ENCODE measurements at places on chromosomes 1 and 21.

- no peak for DNase-seq
These were observed 1844.7 kb downstream of the NCAM2 start for GRCh38 chr21:22842875-22843274.

DNA sequence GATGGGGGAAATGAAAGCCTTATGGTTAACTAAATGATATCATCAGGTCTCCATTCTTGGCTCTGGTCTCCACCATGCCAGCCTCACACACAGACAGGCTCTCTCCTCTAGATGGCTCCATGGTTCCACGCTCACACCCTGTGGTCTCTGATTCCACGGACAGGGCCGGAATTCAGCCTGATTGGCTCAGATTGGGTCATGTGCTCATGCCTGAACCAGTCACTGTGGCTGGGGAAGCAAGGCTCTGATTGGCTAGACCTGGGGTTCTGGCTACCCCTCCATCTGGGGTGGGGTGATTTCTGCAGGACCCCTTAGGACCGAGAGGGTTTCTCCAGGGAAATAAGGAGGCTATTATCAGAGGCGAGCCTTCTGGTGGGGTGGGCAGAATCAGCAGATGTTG is 277.0 kb downstream of the PTPRU start:
- no peak for DNase-seq

DNA sequence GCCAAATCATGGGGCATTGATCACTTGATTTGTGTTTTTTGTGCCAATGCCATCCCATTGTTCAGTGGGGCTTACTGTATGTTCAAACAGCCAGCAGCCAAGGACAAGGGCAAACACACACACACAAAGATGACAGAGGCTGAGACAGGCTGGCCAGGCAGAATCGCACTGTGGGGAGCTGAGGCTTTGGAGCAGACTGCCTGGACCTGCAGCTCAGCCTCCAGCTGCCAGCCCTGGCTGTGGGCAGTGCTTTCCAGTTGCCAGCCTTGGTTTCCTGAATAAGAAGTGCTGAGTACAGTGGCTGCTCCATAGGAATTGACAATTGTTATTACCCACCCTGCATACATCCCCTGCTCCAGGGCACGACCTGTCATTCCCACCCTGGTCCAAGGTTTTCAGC is 16.9 kb upstream of the PCP4 start:
- DNase-seq, result no peak

GRCh38 chr1:214588963-214589597 is 13.9 kb upstream of the CENPF start:
- DNase-seq, result no peak

DNA sequence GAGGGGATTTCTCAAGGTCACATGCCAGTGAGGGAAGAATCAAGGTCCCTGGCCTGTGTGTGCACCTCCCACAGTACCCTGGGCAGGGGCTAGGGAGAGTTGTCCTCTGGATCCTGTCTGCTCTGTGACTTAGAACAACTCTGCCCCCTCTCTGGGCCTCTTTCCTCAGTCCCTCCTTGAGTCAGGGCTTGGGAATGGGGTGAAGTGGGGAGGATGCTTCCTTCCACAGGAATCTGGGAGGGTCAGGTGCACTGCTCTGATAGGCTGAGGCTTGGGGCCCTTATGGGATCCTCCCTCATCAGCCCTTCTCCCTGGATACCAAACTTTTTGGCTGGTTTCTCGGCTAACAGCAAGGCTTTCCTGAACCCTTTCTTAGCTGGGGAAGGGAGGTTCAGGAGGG is 2.5 kb downstream of the TRNP1 start:
- DNase-seq, result no peak

DNA sequence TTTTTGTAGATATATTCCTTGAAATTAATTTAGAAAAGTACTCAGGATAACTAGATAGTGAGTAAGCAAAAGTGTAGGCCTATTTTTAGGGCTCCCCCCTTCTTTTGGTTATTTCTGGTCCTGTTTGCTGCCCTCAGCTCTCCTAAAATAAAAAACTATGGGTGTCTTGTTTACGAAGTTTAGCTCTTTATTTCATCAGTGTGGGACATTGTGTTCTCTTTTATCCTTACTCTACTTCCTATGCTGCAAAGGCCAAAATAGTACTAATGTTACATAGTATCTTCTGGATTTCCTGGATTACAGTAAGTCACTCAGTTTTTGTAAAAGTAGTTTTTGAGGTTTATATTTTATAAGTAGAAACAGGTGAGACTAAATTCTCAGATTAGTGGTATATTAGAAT is 15.4 kb downstream of the CEP350 start:
- no peak for DNase-seq

GRCh38 chr1:157992031-157992832 is 1.2 kb upstream of the KIRREL1 start:
- DNase-seq, result no peak

- DNase-seq, result no peak
These were observed 119.0 kb downstream of the HIVEP3 start for GRCh38 chr1:41799723-41800122.

DNA sequence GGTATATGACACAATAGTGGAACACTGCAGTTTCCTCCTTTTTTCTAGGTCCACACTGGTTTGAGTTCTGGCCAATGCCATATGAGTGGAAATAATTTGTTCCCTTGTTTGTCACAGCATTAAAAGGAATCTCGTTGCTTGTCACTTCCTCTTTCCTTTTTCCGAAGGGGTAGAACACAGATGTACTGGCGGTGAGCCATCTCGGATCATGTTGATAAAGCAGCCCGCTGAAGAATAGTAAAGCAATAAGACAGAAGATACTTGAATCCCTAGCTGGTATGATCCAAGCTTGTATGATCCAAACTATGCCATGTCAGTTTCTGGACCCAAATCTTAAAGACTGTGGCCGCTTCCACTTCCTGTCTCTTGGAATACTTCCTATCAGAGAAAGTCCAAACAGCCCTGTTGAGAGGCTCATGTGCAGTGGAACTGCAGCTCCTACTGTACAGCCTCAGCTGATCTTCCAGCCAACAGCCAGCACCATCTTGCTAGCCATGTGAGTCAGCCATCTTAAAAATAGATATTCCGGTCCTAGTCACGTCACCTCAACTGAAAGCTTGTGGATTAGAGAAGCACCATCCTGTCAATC is 40.3 kb downstream of the CFHR5 start:
- no peak for DNase-seq

DNA sequence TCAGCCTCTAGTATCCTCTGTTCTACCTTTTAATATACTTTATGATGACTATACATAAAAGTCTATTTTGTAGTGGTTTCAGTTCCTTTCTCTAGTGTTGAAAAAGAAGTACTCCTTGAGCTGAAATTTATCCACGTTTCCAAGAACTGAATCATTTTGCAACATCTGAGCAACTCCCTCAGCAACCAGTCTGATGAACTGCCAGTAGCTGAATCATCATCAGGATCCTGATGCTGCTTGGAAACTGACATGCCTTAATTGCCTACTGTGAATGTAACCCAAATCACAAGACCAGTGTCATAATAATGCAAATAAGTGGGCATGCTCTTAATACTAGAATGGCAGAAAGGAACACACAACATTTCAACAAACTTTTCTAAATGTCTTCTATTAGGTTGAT is 103.3 kb downstream of the CYYR1 start:
- DNase-seq, result no peak

DNA sequence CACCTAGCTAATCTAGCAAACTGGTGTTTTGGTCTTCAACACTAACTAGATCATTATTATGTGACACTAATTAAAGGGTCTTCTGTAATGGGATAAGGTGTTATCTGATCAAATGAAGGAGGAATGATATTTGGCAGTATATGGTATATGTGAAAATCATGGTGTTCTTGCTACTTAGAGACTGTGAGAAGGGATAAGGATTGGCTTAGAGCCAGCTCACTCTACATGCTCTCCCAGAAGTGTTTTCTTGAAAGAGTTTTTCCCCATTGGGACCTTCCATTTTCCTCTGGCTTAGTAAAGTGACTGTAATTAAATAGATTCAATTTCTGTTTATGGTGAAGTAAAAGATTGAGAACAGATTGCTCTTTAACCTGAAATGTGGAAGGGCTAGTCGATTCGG is 71.2 kb upstream of the RGL1 start:
- no peak for DNase-seq

DNA sequence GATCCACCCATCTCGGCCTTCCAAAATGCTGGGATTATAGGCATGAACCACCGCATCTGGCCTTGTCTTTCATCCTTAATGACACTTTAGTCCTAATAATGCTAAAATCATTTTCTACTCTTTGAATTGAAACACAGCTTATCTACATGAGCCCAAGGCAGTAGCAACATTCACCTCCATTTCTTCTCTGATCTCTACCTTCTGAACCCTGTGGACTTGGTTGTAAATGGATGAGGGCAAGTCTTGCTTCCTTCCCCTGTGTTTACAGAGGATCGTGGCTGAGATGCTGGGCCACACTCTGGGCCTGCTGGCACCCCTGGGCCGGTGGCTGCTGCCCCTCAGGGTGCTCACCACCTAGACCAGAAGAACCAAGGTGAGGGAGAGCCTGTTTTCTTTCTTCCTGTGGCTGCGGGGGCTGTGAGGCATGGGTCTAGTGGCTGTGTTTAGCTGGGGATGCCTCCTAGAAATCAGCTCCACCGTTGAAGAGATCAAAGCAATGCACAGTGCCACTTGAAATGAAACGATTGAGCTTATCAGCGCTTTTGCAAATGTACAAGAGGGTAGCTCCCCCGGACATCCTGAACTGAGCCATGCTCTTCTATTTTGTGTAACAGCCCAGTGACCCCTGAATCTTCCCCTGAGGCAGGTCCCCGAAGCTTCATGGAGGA is 32.2 kb upstream of the LGALS8 start:
- DNase-seq, result no peak

- DNase-seq, result no peak
These were observed 25.5 kb downstream of the ENAH start for GRCh38 chr1:225627304-225627947.

GRCh38 chr1:37705399-37705798 is 13.1 kb downstream of the CDCA8 start:
- no peak for DNase-seq

GRCh38 chr1:118773656-118774055 is 214.5 kb downstream of the TBX15 start:
- no peak for DNase-seq

DNA sequence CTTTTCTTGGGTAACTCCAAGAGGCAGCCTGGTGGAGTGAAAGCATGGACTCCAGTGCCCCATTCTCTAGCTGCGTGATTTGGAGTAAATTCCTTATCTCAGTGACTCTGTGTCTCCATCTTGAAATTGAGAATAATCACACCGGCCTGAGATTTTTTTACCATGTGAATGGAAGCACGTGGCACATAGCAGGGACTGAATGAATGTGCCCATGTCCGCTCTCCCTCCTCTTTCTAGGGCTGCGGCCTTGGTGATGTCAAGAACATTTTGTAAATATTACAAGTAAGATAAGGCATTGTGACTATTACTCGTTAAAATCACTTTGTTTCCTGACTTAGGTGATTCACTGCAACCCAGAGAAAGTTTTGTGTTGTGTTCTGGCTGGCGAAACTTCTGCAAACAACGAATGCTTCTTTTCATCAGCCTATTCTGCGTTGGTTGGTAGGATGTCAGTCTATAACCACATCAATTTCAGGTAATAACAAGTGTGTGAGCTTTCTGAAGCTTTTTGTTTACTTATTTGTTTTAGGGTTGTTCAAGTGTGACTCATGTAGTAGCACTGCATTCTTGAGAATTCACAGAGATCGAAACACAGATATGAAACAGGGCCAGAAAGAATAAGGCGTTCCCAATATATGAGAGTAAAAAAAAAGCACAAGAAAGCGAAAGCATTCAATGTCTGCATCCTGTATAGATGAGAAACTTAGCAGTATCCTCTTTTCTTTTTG is 135.7 kb upstream of the SLC45A1 start:
- no peak for DNase-seq

DNA sequence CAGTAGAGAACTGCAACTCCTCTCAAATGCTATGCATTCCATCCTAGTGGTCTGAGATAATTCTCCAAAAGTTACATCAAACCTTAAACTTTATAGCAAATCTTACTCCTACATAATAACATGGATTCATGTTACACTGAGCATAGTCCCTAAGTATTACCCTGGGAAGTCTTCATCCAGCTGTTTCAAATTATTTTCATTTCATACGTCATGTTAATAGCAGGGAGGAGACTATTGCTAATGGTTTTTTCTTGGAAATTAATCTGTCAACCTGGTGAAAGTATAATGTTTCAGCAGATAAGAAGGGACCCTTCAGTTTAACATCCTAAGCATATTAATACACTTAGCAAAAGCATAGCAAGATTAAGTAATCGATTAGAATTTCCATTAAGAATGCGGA is 318.1 kb downstream of the USP25 start:
- no peak for DNase-seq

DNA sequence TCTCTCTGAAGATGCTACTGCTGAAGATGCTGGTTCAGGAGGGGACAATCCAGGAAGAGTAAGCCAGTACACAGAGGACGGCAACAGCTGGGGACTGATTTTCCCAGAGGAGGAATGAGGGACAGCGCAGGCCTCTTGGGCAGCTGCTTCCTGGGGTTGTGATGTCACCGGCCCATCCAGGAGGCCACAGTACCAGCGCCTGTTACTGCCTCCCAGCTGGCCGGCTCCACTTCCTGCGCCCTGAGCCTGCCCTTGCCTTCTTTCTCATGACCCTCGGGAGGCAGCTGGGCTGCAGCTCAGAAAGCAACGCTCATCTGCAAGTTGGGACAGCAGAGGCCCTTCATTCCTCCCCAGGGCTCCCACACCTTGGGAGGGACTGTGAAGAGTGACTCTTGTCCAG is 21.9 kb upstream of the ID3 start:
- no peak for DNase-seq

GRCh38 chr1:68201546-68202238 is 30.6 kb downstream of the WLS start:
- DNase-seq, result no peak

DNA sequence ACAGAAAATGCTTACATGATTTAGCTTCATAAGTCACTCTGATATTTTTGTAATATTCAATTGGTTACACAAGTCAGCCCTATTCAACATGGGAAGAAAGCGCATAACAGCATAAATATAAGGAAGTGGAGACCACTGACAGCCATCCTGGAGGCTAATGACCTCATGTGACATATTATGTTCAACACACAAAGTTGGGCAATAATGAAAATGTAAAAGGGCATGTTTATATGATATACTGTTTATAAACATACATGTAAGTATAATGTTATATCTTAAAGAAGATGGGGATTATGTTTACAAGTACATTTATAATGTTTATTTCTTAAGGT is 30.2 kb downstream of the EVI5 start:
- DNase-seq, result no peak

DNA sequence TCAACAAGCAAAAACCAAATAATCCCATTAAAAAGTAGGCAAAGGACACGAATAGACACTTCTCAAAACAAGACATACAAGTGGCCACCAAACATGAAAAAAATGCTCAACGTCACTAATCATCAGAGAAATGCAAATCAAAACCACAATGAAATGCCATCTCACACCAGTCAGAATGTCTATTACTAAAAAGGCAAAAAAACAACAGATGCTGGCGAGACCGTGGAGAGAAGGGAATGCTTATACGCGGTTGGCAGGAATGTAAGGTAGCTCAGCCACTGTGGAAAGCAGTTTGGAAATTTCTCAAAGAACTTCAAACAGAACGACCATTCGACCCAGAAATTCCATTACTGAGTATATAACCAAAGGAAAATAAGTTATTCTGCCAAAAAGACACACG is 145.1 kb upstream of the EDN2 start:
- DNase-seq, result no peak
